ENCODE measurements at places on chromosomes 5 and 9.

- peak; percentile 71 for DNase-seq
Observed at GRCh38 chr5:95822043-95822541, 434 bp downstream of the GLRX start.

GRCh38 chr9:86575825-86576525 is 221.8 kb upstream of the TUT7 start:
- DNase-seq = peak; percentile 39

DNA sequence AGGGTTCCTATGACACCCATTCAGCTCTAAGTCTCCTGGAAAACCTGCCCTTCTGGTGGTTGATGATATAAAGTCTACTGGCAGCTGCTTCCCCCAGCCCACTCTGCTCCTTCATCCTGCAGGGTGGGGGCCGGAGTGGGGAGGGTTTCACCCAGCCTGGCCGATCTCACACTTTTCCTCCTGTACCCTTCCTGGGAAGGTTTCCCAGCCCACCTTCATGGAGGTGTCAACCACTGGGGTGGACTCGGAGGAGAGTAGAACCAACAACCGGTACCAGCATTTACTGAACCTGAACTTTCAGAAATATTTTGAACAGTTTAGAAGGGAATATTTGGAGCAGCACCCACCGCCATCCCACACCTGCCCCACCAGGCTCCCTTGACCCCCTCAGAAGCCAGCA is 30.4 kb downstream of the ROR2 start:
- no peak for DNase-seq

DNA sequence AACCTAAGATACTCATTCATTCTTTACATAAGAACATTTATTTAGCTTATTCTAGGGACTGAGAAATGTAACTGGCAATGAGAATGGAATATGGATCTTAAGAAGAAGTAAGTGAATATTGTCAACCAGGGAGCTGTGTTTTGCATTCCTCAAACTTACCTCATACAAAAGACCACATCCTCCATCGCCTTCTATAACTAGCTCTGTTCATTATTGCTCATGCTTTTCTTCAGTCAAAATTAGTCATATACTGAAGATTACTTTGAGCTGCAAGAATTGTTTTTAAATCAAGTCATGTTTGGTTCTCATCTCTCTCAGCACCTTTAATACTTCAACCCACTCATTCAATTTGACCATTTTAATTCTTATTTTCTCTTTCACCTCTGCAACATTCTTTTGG is 140.3 kb upstream of the RASA1 start:
- no peak for DNase-seq
